Vagina (tissue), 2 donors: ENCODE measurements at places on chromosomes 6 and 20. TPM values are rescaled to one million over a fixed set of nuclear protein-coding genes. Genes with fewer than 3 reads are reported as not detected.

Gene SMLR1
- total RNA-seq = not detected

Gene RNF144B
- total RNA-seq = 6.9 TPM

Gene AARS2
- total RNA-seq = 13.3 TPM

Gene DLL1
- total RNA-seq = 43.5 TPM

Gene FILIP1
- total RNA-seq = 3.2 TPM
